Activated naive CD4-positive, alpha-beta T cell treated with anti-CD3 and anti-CD28 coated beads, Interleukin-2, amount 50 U/mL, for 72 hours (primary cell): ENCODE measurements at places on chromosomes 2 and 18. TPM values are rescaled to one million over a fixed set of nuclear protein-coding genes. Genes with fewer than 3 reads are reported as not detected.

DNA sequence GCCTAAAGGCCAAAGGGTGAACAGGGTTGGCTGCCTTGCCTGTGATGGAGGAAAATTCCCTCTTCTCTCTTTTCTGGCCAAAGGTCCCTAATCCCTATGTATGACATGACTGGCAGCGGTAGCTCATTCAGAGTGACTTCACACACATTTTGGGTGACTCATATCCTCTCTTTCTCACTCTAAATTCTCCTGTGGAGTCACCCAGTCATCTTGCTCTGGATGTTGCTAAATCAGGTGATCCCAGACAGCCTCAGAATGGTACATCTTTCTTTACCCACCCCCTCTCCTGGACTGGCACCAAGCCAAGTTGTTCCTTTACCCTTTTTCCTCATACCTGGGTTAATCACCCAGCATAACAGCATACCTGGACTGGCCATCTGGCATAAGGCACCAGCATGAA is 77.2 kb downstream of the NEURL3 start:
- DNase-seq: no peak

GRCh38 chr2:172859581-172860335 is 124.1 kb downstream of the RAPGEF4 start:
- no peak for DNase-seq

DNA sequence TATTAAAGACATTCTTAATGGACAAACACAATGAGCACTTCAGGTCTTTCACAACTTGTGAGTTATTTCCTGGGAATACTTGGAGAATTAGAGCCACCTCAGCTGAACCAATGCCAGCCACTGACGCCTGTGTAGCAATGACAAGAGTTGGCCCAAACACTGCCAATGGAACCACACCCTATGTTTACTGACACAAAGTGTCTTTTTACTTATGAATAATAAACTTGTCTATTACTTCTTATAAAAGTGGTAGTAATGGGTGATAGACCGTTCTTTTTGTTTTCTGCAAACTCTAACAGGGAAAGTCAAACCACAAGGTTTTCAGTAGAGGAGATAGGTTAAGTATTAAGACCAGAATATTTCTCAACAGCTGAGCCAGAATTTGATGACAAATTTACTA is 12.5 kb upstream of the CHAC2 start:
- no peak for DNase-seq

FEV gene
- total RNA-seq: not detected
